Urinary bladder (tissue), 4 donors: ENCODE measurements at places on chromosomes 13 and 19. TPM values are rescaled to one million over a fixed set of nuclear protein-coding genes. Genes with fewer than 3 reads are reported as not detected.

- DNase-seq, result no peak
These were observed 457.3 kb upstream of the MIR17HG start for GRCh38 chr13:90889906-90890834.

DNA sequence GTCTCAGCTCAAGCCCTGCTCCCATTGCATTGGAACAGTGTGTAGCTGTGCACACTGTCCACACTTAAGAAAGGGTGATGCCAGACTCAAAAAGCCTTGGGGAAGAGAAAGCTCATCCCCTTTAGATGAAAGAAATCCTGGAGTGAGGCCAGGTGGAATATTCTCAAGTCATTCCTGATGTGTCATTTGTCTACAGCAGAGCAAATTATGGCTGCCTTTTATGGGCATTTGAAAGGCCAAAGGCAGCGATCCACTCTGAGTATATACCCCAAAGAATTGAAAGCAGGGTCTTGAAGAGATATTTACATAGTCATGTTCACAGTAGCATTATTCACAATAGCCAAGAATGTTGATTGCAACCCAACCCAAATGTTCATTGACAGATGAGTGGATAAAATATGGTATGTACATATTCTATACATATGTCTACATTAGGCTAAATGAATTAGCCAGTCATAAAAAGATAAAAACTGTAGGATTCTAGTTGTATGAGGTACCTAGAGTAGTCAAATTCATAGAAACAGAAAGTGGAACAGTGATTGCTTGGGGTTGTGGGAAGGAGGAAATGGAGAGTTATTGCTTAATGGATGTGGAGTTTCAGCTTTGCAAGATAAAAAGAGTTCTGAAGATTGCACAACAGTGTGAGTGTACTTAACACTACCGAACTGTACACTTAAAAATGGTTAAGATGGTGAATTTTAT is 214.9 kb downstream of the KCNRG start:
- no peak for DNase-seq

- no peak for DNase-seq
These were observed 25.3 kb downstream of the CILP2 start for GRCh38 chr19:19563348-19563848.

DNA sequence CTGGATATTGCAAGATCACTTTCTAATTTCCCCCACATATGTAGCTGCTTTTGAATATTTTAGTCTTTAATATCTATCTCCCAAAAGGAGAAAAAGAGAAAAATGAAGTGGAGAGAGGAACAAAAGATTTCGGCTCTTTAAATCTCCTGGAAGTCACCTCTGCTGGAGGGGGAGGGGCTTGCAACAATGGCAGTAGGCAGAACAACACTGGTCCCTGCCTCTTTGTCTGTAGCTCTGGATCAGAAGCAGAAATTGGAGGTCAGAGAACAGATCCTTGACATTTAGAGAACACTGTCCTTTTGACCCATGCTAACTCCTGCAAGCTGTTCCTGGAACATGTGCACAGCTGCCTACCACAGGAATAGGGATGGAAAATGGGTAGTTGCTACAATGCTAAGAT is 86.7 kb upstream of the GPR12 start:
- DNase-seq, result no peak

GRCh38 chr13:98243929-98244272 is 66.8 kb upstream of the RNF113B start:
- DNase-seq, result no peak

DNA sequence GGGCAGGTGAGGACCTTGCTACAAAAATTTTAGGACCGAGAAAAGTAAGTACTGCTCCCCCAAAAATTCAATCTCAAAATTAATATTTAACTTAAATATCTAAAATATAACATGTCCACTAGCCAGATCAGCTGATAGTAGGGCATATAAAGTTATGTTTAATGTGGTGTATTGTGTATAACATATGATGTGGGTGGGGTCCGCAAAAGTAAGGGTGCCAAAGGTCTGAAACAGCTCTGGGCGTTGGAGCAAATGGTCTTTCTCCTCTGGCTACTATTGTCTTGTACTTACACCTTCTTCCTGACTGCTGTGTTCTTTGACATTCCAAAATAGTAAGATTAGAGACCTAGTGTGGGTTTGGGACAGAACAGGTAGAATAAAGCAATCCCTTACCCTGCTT is 41.2 kb downstream of the HTR2A start:
- no peak for DNase-seq

GRCh38 chr13:33617055-33617454 is 200.9 kb upstream of the RFC3 start:
- no peak for DNase-seq

DNA sequence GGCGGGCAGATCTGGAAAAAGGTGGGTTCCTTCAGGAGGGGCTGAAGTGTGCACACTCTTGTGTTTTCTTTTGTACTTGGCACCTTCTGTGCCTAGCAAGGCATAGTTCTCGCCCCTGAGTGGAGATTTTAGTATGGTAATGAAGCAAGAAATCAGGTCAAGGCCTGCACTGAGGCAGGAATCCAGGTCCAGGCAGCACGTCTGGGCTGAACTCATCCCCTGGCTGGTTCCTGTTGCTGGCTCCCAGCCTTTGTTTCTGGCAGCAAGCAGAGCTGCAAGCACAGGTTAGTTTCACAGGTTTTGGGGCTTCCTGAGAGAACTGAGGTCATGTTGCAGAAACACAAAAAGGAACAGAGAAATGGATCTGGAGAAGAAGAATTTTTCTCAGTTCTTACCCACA is 21.2 kb downstream of the SIGLEC7 start:
- no peak for DNase-seq

COX7A1 gene
- 15.1 TPM for total RNA-seq

ZNF534 gene
- total RNA-seq, result 0.74 TPM

CD177 gene
- 3.0 TPM for total RNA-seq

ZNF112 gene
- total RNA-seq, result 18.7 TPM

ZNF560 gene
- 0.21 TPM for total RNA-seq

POLR2I gene
- 44.5 TPM for total RNA-seq

ZNF878 gene
- total RNA-seq, result 0.85 TPM

PALM gene
- total RNA-seq, result 23.6 TPM

CEACAM18 gene
- not detected for total RNA-seq

OR4F17 gene
- not detected for total RNA-seq

SPC24 gene
- total RNA-seq, result 21.1 TPM
